ENCODE measurements at places on chromosomes 7 and 10.

DNA sequence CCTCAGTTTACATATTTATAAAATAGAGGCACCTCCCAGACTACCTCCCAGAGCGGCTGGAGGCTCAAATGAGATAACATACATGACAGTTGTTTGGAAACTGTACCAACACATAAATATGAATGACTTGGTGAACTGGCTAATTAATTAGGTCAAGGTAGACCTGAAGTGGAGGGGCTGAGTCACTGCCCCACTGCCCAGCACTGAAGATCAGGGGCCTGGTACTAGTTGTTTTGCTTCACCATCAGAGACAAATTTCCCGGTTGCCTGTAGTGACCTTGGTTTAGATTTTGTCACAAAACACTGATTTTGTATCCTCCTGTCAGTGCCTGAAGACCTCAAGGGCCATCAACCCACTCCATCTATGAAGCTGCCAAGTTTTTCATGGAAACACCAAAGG, 41.8 kb downstream of the JAZF1 start:
- DNase-seq = no peak

GRCh38 chr10:75244487-75245353, 9.0 kb upstream of the COMTD1 start:
- no peak for DNase-seq

DNA sequence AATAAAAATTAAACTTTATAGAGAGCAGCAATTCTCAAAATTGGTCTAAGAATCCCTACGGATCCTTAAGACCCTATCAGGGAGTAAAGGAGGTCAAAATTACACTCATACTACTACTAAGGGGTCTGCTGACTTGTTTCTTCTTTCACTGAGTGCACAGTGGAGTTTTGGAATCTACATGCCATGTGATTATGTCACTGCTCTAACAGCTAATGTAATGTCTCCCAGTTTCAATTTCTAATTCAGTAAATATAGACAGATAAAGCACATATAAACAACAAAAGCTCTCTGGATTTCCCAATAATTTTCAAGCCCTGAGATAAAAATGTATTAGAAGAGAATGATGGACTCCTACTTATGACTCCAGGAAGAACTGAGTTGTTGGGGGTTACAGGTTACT, 74.6 kb downstream of the WAPL start:
- no peak for DNase-seq

- no peak for DNase-seq
Observed at GRCh38 chr7:78535655-78536054, 737.1 kb downstream of the PHTF2 start.

DNA sequence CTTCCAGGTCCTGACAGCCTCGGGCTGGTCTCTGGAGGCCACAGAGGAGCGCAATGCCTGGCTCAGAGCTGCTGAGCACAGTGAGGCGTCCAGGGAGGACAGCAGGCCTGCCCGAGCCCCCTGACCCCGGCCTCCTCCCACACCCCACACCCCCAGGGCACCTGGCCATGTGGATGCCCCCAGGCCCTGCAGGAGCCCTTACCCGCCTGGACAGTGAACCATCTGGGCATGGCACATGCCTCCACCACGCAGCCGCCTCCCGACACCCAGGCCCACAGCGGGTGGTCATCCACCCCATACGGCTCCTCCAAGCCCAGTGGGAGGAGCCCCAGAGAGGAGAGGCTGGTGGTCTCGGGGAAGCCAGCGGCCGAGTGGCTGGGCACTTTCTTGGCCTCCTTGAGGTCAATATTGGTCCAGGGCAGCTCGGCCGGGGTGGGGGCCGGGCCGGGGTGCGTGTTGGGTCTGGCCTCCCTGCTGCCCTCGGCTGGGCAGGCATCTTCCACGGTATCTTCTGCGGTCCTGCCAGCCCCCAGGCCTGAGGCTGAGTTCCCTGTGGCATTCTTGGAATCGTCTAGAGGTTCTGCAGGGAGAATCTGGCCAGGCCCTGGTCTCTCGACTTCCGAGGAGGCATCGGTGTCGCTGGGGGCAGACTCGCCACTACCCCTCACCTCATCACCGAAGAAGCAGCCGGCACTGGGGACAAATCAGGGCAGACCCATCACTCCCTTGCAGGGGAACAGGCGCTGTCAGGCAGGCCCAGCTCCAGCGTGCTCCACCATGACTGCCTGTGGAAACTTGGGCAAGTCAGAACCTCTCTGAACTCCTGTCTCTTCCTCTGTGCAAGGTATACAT, 18.6 kb downstream of the TECPR1 start:
- DNase-seq = no peak

Data from activated CD8-positive, alpha-beta T cell treated with anti-CD3 and anti-CD28 coated beads for 36 hours (primary cell).